Activated CD4-positive, alpha-beta memory T cell treated with anti-CD3 and anti-CD28 coated beads for 36 hours (primary cell): ENCODE measurements at places on chromosomes 1 and 21.

DNA sequence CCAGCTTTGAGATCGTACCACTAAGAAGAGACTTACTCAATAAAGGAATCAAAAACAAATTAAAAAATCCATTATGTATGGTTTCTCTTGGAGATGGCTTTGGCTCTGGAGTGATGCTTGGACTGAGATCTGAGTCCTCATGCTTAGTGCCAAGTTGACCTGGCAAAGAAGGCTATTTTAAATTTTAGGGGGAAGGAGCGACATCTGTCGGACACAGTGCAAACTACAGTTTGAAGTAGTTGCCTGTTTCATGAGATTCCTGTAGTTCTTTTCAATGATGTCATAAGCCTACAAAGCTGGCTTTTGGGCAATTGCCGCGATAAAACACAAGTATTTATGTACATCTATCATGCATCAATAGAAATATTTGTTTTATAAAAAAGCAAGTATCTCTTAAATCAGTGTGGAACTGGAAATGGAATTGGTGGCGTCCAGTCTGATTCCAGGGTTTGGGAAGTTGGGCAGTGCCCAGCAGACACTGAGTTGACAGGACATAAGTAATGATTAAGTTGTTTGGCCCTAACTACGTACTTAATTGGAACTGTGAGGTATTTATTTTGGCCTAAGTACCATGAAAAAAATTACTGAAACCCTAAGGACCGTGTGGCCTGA lies 50.0 kb downstream of the TBCE start:
- peak; percentile 74 for DNase-seq

DNA sequence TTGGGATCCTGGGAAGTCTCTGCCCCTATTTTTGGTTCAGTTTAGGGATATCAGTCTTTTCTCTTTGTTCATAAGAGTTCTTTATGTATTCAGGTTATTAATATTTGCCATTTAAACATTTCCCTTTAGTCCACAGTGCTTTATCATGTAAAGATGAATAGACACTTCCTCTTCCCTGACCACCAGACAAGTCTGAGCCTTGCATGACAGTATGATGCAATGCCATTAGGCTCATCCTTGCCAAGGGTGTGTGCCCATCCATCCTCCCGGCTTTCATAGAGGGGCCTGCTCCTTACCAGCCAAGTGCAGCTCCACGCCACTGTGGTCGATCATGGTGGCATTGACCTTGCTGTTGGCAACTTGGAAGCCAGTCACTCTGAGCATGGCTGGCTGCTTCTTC lies 52.1 kb downstream of the ZSCAN20 start:
- no peak for DNase-seq

DNA sequence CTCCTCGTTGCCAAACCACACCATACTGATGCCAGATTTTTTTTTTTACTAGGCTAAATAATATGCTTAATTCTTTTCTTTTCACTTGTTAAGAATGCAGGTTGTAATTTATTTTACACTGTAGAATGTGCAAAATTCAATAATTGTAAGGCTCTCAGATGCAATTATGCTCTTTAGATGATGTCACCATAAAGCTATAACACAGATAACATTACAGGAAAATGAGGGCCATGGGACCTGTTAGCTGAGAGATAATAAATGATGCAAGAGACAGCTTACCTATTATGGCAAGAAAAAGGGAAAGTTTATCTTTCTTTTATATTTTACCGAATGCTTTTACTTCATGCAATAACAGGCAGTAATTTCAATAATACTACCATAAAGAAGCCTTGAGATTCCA lies 35.4 kb downstream of the CHRM3 start:
- DNase-seq = no peak

- no peak for DNase-seq
Observed at GRCh38 chr1:93554883-93555872, 107.3 kb downstream of the FNBP1L start.

DNA sequence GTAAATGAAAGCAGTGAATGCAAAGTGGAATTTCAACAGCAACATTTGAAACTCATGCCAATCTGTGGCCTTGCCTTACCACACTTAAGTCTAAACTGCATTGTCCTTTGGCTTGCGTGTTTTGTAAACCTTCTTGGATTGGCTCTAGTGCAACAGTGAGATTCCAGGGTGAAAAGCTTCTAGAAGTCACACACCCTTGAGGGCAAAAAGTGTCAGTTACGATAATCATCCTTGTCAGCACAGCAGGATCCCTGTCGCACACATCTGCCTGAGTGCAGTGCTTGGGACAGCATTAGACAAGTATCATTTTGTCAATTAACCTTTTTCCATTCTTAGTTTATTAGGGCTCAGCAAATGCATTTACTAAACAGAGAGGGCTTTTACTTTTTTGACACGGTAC lies 243.4 kb upstream of the PTBP2 start:
- no peak for DNase-seq

GRCh38 chr21:39390212-39390765 lies 41.4 kb upstream of the HMGN1 start:
- DNase-seq = no peak

- peak; percentile 69 for DNase-seq
Observed at GRCh38 chr1:156095906-156096508, 13.7 kb upstream of the MEX3A start.

GRCh38 chr1:204203206-204203767 lies 7.0 kb upstream of the KISS1 start:
- DNase-seq = no peak

GRCh38 chr1:1048765-1049164 lies 25.3 kb downstream of the RNF223 start:
- no peak for DNase-seq

DNA sequence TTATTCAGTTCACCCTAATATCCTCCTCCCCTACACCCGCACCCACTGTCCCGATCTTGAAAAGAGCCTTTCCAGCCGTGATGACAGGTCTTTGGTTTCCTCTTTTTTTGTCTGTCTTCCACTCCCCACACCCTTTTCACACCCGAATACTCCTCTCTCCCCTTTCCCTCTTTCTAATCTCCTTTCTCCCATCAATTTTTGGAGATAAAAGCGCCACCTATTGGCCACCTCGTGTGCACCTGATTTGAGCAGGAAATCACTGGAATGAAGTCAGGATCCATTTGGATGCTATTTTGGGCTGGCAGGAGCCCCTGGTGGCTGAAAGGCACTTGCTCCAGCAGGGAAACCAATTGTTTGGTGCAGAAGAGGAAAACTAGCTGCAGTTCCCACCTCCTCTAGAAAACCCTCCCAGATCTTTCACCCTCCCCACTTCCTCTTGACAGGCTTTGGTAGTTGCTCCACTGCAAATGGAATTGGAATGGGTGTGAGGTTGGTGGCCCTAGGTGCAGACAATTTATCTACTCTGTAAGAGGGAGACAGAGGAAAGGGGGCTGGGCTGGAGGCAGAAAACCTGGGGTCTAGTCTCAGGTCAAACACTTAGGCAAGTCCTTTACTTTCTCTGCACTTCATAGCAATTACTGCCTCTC lies 8.4 kb downstream of the FOXE3 start:
- no peak for DNase-seq

DNA sequence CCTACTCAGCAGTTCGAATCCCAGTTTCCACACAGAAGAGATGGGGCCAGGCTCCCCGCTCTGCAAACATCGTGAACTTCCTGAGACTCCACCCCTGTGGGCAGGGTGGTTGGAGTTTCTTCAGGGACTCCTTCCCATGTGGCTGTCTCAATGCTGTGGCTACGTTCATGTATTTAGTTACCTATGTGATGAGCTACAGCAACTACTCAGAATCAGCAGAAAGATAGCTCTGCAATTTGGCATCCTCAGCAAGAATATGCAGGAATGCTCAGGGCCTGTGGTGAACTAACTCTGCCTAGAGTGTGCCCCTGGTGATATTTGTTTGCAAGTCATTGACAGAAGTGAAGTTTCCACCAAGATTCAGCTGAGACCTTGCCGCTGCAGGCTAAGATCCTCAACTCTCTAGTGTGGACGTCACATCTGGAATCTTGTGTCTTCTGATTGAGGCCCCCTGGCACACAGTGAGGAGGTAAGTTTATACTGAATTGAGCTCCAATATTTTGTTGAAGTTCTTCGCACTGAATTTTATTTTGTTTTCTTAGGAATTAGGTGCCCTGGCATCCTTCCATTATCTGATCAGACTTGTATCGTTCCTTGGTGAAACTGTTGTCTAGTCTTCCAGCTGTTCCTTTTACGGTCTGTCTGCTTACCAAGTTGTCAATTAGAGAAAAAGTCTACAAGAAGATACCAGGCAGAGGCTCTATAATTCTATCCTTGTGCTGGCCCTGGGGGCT lies 8.2 kb upstream of the GLRX2 start:
- DNase-seq = no peak

GRCh38 chr1:34324879-34325440 lies 148.3 kb downstream of the C1orf94 start:
- DNase-seq = no peak

DNA sequence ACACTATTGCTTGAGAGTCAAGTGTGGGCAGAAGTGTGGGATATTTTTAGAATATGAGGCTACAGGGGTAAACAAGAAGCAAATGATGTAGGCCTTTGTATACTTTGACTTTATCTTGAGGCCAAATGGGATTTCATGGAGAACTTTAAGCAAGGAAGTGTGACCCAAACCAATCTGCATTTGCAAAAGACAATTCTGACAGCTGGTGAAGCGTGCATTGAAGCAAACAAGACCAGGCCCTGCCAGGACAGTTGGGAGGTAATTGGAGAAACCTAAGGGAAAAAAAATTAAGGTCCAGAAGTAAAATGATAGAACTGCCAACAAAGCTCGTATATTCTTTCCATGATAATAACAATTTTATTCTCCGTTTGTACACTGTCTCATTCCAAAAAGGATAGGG lies 168.3 kb downstream of the TM2D1 start:
- no peak for DNase-seq

- DNase-seq = no peak
Observed at GRCh38 chr1:213389061-213389581, 338.1 kb downstream of the RPS6KC1 start.

GRCh38 chr1:32798679-32799416 lies 18.3 kb downstream of the YARS1 start:
- peak; percentile 24 for DNase-seq

DNA sequence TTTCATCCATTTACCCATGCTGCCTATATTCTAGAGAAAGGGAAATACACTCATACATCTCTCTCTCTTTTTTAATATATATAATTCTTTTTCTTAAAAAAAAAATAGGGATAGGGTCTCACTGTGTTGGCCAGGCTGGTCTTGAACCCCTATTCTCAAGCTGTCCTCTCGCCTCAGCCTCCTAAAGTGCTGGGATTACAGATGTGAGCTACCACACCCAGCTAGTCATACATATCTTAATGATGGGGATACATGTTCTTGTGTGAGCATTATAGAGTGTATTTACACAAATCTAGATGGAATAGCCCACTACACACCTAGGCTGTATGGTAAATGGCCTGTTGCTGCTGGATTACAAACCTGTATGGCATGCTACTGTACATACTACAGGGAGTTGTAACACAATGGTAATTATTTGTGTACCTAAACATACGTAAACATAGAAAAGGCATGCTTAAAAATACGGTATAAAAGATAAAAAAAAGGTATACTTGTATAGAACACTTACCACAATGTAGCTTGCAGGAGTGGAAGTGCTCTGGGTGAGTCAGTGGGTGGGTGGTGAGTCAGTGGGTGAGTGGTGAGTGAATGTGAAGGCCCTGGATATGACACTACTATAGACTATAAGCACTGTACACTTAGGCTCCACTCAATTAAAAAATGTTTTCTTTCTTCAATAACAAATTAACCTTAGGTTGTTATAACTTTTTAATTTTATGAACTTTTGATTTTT lies 72.9 kb downstream of the IVNS1ABP start:
- peak; percentile 79 for DNase-seq

DNA sequence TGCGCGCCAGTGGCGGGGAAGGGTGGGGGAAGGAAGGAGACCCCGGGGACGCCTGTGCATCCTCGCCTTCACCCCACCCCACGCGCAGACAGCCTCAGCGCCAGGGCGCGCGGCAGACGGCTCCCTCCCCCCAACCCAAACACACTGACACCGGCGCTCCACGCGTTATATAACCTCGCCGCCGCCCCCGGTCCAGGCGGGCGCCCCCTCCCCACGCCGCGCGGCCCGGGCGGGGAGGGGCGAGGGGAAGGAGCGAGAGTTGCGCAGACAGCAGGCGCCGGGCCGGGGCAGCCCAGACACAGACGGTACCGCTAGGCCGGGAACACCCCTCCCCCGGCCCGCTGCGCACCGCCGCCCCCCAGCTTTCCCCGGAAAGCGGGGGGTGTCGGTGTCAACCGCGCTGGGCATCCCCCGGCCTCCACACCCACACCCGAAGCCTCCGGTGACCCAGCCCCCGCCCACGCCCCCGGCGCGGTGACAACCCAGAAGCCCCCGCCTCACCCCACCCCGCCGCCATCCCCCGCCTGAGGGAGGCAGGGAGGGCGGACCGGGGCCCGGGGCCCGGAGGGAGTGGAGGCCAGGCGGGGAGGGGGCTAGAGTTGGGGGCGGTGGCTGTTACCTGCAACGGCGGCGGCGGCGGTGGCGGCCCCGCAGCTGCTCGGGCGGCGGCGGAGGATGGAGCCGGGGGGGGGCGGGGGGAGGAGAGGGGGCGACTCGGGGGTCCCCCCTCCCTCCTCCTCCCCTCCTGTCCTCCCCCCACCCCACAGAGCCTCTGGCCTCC lies 432 bp downstream of the AKT3 start:
- peak; percentile 68 for DNase-seq

DNA sequence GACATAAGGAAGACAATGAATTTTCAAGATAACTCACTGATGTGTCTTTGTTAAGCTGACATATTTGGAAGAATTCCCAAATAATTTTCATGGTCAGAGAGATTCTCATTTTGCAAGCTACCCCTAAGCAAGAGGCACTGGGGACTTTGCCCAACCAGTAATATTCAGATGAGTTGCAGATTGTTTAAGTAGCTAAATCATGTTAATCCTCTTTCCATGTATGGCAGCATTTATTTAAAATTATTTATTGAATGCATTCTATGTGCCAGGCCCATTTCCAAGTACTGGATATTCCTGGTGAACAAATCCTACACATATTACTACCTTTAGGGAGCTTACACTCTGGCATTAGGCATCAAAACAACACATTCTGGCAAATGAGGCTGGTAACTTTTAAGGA lies 56.5 kb upstream of the BACH1 start:
- no peak for DNase-seq
